T-helper 1 cell (primary cell): ENCODE measurements at places on chromosomes 5 and 9.
A peak's percentile ranks its signal among the peaks of the same experiment; 100 is the strongest.

DNA sequence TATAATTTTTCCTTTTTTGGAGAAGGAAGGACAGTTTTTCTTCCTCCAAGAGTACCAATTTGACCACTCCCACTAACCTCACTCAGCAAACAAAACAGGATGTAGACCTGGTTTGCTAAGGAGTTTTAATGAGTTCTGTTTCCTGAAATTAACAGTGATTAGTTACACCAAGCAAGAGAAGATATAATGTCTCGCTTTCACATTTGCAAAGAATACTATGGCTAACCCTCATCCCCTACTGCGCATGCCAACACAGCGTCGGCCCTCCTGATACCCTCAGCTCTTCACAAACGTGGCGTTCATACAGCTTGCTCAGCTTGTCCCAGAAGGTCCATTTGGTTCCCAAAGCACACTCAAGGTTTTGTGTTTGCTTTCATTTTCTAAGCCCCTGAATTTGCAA, 41.9 kb upstream of the IPPK start:
- peak; percentile 64 for DNase-seq

- DNase-seq = no peak
These were observed 16.7 kb downstream of the CEL start for GRCh38 chr9:133078486-133078885.

DNA sequence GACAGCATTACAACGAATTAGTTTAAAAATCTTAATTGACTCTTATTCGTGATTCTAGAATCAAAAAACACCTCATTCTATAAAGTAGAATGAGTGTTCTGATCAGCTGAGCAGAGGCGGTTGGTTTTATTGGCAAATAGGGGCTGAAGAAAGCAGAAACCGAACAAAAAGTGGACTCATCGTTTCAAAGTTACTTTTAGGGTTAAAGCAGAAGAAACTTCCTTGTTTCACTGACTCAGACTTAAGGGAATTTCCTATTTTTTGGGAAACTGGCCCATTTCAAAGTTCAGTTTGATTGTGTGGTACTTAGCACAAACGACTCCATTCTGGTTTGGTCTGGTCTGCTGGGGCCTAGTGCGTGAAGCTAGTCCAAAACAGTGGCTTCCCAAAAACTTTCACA, 862 bp upstream of the NDUFB6 start:
- no peak for DNase-seq

DNA sequence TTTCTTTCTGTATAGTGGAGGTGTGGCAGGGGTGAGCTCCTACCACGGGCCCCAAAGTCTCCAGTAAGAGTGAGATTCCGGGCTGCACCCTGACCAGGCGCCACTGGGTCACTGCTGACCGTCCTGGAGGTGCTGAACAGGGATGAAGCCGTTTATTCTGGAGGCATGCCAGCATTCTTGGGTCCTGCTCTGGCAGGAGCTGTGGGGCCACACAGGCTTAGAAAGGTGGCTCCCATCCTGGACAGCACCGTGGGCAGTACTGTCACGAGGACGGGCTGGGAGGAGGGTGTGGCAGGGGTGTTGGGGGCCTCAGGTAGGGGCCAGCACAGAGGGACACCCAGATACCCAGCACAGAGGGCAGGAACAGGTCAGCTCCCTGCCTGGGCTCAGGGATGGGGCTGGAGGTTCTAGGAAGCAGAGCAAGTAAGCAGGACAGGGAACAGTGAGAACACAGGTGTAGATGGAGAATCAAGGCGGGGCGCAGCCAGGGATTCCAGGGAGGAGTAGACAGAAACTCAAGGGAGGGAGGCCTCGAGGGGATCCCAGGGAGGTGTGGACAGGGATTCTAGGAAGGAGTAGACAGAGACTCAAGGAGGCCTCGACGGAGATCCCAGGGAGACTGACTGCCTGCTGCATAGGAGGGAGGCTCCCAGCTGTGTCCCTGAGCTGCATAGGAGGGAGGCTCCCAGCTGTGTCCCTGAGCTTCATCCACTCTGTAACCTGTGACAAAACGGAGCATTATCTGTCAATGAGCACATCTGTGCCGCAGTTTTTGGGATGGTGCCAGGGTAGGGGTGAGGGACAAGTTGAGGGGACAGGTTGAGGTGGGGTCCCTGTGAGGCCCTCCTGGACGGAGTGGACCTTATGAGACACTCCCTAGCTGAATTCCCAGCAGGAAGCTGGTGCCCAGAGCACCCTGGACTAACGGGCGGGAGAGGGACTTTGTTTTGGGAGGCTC, 1.1 kb upstream of the PLEKHG4B start:
- no peak for DNase-seq

DNA sequence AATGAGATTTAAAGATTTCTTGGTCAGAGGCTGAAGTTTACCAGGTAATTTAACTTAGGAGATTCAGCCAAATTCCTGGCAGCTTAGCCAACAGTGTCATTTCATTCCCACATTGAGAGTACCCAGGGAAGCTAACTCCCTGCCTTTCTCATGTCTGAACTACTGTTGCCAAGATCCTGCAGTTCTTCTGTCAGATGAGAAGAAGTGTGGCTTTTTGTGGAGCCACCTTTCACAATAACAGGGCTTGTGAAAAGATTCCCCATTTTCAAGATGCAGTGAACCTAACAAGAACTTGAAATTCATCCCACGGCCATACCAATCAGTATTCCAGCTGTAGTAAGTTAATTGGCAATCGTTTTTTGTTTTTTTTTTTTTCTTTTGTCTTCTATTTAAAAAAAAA, 176.4 kb downstream of the XRCC4 start:
- no peak for DNase-seq

- no peak for DNase-seq
These were observed 51.4 kb downstream of the NEURL1B start for GRCh38 chr5:172692451-172692850.

DNA sequence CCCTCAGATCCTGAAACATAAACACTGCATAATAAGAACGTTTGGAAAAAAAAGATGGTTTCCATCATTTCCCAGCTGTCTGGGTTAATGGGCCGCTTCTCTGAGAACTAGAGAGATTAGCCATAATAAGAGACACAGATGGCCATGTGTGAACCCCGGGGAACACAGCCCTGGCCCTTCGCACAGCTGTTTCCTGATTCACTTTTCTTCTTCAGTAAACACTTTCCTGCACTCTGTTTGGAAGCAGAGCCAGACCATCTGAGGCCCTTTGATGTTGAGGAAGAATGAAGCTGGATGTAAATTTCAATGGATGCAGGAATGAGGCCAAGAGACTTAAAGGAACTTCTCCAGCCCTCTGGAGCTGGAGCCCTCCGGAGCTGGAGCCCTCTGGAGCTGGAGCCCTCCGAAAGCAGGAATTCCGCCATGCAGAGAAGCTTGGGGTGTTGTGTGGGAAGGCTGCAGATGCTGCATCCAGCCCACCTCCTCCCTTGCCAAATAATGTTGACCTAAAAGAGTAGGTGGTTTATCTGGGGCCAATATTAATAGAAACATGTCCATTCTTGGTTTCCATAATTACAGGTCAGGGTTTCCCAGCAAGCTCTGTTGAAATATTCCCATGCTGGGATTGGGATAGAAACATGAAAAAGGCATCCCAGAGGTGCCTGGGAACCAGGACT, 218.9 kb downstream of the NXNL2 start:
- no peak for DNase-seq

DNA sequence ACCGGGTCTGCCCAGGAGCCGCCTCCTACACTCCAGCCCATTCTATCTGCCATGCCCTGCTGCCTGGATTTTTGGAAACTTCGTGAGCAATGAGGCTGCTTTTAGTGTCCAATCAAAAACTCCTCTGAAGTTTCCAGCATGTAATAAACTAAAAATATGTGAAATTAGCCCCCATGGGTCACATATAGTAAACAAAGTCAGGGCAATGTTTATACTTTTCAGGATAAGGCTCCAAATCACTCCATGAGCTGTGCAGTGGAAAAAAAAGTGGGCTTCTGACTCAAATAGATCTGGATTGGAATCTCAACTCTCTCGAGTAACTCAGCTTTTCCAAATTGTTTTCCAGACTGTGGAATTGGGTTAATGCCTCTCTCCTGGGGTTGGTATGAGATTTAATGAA, 68.2 kb downstream of the PIK3R1 start:
- no peak for DNase-seq

DNA sequence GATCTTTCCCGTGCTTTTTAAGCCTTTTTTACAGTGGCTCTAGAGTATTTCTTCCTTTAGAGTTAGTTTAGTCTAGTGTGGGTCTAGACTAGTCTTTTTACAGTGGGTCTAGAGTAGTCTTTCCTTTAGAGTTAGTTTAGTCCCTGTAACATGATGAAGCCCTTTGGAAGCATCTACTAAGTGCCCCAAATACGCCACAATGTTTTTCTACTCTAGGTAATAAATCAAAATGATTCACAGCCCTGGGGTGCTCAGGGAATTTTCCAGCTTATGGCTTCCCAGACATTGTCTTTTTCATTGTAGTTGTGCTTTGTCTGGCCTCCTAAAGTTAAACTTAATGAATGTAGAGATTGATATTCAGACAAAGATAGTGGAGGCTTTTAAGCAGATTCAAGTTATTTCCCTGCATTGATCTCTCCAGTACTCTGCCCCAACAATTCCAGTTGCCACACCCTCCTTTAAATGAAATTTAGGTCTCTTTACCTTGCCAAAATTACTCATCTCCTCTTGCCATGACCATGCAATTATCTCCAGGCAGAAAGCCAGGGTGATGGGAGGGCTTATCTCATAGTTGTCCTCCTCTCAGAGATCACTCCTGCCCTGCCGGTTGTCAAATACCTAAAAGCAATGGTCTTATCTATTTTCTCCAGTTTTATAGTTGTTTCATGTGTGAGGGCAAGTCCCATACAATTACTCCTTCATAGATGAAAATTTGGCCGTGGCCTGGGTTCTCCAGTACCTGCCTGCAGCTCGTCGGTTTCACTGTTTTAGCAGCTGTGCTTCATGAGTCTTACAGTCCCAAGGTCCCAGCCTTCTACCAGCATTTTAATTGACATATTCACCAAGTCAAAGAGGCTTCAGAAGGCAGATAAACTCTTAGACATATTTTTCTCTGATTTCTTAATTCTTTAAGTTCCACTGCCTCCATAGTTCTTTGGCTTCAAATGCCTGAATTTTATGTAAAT, 794.0 kb upstream of the COX7C start:
- no peak for DNase-seq

- DNase-seq = no peak
These were observed 58.9 kb downstream of the DAP start for GRCh38 chr5:10702040-10702629.

DNA sequence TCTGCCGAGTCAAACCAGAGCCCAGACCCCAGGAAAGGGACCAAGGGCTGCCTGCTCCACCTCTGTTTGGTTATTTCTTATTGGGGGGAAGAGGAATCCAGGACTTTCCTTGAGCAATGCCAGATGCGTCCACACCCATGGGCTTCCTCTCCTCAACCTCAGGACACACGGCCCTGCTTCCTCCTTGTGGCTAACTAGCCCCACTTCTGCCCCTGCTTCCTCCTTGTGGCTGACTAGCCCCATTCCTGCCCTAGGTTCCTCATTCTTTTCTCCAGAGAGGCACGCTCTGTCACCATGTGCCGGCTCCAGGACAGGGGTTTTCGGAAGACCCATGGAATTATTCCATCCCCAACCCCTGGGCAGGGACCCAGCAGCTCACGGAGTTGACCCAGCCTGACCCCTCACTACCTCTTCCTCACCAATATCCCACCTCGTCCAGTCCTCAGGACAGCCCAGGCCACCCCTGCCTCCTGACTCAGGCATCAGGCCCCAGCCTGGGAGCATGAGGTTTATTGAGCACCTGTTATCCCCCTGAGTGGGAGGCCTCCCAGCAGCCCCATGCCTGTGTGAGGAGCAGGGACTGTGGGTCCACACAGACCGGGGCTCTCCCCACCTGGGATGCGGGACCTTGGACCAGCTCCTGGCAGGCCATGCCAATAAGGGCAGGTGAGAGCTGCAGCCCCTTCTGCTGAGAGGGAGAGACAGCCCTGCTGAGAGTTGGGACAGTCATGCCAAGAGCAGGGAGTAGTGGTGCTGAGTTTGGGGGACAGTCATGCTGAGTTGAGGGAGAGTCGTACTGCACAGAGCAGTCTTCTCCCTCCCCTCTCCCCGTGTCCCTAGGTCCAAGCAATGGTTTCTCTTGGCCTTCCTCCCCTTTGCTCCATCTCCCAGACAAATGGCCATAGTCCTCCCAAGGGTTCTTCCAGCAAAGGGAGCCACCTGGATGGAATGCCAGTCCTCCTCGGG, 11.8 kb upstream of the FCN1 start:
- DNase-seq = no peak

DNA sequence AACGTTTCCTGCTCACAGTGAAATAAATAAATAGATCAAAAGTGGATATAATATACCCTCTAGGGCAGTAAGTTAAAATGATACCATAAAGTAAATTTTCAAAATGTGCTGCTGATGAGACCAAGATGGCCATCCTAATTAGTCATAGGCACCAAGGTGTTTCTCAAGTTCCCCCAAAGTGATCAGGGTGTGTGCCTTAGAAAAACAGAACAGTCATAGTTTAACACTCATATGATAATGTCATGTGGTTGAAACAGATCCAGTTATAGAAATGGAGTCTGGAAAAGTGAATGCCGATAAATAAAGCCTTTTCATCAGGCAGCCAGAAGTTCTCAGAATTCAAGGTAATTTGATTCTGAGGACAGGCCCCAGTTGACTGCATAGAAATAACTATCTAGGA, 161.5 kb upstream of the CDKN2B start:
- DNase-seq = no peak

DNA sequence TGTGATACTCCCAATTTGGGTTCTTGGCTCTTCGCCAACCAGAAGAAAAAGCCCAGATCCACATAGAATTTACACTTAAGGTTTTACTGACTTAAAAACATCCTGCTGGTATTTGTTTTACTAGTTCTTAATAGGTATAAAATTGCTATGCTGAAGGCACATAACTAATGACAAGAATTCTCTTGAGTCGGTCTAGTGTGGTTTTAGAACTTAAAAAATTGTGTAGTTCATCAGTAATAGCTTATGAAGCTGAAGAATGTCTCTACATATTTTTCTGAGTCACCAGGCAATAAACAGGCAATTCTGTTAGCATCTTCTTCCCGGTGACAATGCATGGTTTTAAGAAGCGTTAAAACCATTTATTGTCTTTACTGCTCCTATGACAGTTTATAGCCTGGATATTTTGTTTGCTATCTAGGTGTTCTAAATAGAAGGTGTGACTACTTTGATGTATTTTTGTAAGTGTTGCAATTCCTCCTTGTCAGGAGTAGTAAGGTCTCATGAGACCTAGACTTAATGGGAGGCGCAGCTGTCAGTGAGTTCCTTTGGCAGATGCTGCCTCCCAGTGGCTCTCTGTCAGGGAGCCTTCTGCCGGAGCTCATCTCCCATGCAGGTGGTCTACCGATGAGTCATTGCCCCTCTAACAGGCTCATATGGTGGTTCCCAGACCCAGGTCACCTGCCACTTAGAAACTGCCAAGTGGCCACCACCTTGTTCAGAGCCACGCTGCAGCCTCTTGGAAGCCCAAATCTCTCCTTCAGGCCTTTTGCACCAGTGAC, 173.8 kb downstream of the MAST4 start:
- no peak for DNase-seq

DNA sequence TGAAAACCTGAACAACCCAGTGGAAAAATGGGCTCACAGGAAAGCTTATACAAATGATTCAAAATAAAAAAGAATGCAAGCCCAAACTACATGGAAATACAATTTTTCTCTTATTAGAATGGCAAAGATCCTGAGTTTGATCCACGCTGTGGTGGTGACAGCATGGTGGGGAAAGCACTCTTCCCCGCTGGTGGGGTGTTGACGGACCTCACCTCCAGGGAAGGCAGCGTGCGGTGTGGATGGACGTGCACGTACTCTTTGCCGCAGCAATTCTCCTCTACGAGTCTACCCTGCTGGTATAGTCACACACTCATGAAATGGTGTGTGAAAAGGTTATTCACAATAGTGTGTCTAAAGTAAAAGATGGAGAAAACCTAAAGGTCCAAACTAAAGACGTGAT, 5.9 kb upstream of the ZFP62 start:
- DNase-seq = no peak

- DNase-seq = no peak
These were observed 401.3 kb downstream of the MTRR start for GRCh38 chr5:8270246-8270645.
